ENCODE measurements at places on chromosomes 7 and 10.
A peak's percentile ranks its signal among the peaks of the same experiment; 100 is the strongest.

GRCh38 chr10:3803927-3804741 is 19.1 kb upstream of the KLF6 start:
- DNase-seq = peak; percentile 91

- DNase-seq = no peak
Observed at GRCh38 chr10:44956226-44956625, 3.4 kb upstream of the RASSF4 start.

DNA sequence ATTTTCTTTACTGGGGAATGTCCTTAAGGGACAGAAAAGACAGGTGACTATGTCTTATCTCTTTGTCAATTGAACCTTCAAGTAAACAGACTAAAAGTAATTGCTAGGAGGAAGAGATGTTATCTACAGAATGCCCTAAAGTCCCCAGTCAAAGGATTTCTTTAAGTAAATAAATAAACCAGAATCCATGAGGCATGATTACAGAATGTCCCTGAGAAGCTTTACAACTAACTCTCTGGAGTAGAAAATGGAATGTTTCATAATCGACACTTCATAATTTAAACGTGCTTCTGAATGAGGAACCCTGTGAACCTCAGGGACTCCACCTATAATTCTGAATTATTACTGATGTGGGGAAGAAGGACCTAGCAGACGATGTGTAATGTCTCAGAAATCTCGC is 187.9 kb upstream of the IMMP2L start:
- DNase-seq = no peak

GRCh38 chr7:130884437-130885417 is 150.7 kb upstream of the KLF14 start:
- no peak for DNase-seq

DNA sequence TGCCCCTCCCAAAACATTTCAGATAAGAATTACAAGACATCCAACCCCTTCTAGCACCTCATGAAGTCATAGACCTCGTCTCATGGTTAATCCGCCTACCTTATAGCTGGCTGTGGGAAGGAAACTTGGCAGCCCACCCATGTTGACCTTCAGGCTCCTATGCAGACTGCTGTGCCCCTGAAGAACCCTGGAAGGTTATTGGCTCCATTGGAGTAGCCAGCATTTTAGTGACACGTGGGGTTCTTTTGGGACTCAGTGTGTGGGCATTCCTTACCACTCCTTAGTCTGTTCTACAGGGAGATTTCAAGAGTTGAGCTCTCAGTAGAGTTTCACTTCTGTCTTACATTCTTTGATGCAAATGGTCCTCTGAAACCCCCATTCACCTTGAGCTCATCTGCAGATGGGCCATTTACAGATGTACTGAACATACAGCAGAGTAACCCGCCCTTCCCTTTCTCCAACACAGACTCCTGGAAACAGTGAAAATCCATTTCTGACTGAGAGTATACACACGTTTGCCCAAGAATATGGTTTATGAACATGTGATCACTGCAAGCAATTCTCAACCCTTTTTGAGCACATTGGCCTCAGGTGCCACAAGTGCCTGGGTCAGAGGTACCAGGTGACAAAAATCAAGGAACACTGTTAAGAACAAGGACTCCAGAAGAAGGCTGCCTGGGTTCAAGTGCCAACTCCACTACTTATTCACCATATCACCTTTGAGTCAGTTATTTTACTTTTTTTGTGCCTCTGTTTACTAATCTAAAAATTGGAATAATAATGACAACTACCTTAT is 54.0 kb upstream of the HECW1 start:
- no peak for DNase-seq

DNA sequence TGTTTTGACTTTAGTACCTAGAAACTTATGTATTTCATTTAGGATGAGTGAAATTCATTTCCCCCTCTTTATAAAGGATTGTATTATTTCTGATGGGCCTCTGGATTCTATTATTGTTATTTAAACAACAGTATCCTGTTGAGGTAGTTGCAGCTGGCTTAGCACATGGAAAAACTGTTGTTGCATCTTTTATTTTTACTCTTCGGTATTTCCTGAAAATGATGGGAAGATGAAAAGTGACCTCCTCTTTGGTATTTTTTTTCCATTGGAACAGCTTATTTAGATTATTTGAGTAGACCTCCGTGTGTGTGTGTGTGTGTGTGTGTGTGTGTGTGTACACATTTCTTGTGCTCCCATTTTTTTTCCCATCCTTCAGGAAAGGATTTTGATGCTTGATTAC is 129.8 kb downstream of the PRKG1 start:
- no peak for DNase-seq

DNA sequence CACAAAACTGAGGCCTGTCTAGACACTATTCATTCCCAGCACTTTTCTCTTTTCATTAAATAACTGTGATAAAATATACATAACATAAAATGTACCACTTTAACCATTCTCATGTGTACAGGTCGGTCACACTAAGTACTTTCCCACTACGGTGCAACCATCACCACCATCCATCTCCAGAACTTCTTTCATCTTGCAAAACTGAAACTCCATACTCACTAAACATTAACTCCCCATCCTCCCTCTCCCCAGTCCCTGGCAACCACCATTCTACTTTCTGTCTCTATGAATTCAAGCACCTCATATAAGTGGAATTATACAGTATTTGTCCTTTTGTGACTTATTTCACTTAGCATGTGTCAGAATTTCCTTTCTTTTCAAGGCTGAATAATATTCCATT is 53.0 kb downstream of the ARHGAP12 start:
- no peak for DNase-seq

DNA sequence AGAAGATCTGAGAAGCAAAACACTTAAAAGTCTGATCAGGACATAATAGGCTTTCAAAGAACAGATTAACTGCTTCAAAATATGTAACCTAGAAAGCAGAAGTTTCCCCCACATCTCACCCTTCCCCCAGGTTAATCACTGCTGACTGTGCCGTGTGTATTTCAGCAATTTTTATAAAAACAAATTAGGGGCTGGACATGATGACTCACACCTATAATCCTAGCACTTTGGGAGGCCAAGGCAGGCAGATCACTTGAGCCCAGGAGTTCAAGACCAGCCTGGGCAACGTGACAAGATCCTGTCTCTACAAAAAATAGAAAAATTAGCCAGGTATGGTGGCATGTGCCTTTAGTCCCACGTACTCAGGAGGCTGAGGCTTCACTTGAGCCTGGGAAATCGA is 67.6 kb upstream of the GATA3 start:
- no peak for DNase-seq

DNA sequence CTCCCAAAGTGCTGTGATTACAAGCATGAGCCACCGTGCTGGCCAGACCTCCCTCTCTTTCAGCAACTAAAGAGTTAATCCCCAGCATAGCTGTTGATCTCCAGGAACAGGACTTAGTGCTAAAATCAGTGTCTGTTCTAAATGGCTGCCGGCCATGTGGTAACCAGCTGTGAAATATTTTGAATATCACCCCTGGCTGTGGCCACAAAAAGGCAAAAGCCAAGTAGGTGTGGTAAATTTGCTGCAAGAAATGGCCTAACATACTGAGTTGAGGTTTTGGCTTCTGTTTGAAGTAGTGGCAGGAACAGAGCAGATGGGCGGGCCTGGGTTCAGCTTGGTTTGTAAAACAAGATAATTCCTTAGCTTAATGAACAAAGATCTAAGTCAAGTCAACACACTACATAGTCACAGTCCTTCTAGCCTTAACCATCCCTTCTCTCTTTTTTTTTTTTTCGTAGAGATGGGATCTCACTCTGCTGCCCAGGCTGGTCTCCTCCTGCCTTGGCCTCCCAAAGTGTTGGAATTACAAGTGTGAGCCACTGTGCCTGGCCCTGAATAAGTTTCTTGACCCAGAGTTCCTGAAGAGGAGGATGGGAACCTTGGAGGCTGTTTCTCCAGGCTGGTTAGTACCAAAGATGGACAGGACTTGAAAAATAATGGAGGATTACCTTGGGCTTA is 22.7 kb upstream of the AGFG2 start:
- DNase-seq = peak; percentile 81

DNA sequence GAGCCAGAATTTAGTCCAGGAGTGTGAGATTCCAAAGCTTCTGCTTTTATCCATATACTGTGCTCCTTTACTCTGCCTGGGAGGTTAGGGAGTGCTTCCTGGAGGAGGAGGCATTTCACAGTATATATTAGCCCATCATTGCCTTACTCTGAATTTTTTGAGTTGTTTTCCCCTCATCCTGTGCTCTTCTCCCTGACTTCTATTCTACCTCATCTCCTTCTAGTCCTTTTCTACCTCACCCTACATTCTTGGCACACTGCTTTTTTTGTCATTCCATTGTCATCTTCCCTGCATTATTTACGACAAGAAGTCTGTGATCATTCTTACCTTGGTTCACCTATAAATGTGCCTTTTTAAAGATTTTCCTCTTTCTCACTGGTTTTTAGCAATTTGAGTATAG is 21.3 kb downstream of the STK17A start:
- DNase-seq = no peak

- DNase-seq = no peak
Observed at GRCh38 chr7:155971180-155971770, 159.0 kb upstream of the SHH start.

DNA sequence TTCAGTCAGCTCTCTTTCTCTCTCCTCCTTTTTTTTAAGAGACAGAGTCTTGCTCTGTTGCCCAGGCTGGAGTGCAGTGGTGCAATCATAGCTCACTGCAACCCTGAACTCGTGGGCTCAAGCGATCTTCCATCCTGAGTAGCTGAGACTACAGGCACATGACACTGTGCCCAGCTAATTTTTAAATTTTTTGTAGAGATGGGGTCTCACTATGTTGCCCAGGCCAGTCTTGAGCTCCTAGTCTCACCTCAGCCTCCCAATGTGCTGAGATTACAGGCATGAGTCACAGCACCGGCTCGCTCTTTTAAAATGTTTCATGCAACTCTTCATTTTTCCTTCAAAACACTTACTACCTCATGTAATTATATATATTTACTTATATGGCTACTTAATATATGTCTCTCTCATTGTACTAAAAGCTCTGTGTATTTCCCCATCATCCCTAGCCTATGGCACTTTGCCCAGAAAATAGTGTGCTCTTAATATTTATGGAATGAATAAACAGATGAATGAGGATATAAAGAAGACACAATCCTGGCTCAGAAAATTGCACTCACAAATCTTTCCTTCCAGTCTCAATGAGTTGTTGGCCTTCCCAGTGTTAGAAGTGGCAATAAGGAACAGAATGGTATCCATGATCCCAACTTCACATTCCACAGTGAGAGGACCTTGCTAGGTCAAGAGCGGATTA is 33.9 kb downstream of the EBLN1 start:
- no peak for DNase-seq

- DNase-seq = no peak
Observed at GRCh38 chr7:93060025-93060424, 57.8 kb downstream of the SAMD9 start.
